NCI-H1105 treated with DMSO at 0.1 percent for 48 hours (cell line): ENCODE measurements at places on chromosomes 1 and 21.

DNA sequence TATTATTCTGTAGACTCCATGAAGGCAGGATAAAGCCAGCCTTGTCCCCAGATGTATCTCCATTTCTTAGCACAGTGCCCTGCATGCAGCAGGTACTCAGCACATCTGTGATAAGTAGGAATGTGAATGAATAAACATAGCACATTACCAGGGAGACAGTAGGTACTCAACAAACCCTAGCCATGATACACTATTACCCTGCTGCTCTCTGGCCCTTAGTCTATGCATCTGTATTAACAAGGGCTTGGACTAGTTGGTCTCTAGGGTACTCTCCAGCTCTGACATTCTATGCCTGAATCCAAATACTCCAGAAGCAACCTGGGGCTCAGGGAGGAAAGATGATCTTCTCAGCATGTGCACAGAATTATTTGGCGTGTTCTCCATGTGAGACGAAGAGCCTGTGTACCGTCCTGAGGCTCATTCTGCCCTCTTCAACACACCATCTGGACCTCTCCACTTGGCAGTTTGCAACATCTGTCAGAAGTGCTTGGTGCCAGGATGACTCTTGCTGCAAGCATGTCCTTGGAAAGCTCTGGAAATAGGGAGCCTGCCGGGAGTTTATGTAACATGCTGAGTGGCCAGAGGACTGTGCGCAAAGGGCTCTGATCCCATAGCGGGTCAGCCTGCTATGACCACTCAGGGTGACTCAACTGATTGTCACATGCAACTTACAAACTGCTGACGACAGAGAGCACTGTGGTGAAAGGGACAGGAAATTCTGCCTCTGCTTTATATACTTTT lies 228.2 kb upstream of the USP24 start:
- no peak for DNase-seq

- DNase-seq: peak; percentile 46
These were observed 100.2 kb downstream of the SPATA46 start for GRCh38 chr1:162276493-162276892.

GRCh38 chr1:21641967-21642739 lies 27.0 kb downstream of the RAP1GAP start:
- DNase-seq: no peak

DNA sequence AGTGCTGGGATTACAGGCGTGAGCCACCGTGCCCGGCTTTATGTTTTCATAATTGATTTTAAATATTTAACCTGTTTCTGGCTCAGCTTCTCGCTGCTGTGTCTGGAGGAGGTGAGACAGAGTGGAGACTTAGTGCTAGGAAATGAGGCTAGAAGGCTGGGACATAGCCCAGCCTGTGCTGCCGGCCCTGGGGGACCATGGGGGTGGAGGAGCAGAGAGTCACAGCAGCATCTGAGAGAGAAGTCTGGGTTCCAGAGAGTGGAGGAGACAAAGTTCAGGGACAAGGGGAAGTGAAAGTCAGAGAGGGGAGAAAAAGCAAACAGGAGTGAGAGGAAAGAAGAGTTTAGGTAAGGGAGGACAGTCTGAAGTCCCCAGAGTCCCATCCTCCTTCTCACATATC lies 71.9 kb downstream of the LHX9 start:
- DNase-seq: no peak

DNA sequence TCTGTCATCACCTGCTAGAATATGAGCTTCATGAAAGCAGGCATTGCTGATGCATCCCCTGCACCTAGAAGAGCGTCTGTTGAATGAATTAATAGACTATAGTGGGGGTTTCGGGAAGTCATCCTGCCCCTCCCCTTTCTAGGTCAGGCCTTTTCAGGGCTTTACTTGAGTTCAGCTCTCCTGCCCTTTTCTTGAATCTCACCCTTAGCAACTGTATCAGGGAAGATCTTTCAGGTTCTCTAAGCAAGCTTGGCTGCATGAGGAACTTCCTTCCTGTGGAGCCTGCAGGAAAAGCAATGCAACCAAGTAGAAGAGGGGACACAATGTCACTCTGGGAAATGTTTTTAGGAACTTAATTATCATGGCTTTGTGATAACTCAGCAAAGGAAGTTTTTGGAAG lies 27.2 kb upstream of the KIAA0040 start:
- DNase-seq: no peak

DNA sequence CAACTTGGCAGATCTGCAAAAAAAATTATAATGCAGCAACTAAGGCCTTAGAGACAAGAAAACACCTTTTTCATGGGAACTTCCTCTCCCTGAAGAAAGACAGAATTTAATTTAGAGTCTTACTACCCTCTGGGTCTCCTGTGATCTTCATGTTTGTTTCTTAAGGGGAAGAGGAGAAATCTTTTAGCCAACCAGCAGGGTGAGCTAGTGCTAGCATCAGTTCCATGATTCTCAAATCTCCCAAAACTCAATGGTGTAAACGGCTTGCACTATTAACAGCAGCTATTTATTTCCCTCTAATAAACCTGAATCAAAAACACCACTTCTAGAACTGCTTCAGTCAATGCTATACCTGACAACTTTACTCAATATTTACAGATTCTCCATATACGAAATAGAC lies 3.8 kb downstream of the ZNF644 start:
- DNase-seq: no peak
